ENCODE measurements at places on chromosomes 1 and 21.

DNA sequence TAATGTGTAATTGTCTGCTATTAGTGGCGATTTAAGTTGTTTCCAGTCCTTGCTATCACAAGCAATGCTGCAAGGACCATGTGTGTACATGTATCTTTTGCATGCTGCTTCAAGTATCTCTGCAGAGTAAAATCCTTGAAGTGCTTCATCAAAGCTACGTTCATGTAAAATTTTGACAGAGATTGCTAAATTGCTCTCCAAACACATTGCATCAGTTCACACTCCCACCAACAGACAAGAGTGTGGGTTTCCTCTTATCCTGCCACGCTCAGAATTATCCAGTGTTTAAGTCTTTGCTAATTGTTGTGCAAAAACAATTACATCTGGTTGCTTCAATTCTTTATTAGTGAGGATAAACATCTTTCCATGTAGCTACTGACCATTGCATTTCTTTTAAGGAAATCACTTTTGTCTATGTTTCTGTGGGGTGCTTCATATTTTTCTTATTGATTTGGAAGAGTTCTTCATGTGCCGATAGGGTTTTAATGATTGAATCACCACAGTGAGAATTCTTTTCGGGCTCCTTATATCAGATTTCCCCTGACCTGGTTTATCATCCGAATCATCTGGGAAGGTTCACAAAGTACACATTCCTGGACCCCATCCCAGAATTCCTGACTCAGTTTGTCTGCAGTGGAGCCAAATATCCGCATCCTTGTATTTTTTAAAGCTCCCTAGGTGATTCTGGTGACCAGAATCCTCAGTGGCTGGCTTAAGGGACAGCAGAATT, 56.3 kb upstream of the GALNT2 start:
- DNase-seq: no peak

DNA sequence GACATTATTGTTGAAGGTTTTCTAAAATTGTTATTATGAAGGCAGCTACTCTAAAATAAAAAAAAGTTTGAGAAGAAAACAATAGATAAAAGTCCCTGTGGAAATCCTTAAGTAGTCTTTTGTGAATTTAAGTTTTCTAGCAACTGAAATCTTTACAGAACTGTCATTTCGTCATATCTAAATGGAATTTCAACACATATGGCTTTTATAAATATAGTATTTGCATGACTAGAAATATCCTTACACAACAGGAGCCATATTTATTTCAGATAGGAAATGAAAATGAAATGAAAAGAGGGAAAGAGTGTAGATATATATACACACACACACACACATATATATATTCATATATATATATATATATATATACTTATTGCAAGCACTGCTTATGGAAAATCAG, 204.7 kb upstream of the RGS18 start:
- no peak for DNase-seq

DNA sequence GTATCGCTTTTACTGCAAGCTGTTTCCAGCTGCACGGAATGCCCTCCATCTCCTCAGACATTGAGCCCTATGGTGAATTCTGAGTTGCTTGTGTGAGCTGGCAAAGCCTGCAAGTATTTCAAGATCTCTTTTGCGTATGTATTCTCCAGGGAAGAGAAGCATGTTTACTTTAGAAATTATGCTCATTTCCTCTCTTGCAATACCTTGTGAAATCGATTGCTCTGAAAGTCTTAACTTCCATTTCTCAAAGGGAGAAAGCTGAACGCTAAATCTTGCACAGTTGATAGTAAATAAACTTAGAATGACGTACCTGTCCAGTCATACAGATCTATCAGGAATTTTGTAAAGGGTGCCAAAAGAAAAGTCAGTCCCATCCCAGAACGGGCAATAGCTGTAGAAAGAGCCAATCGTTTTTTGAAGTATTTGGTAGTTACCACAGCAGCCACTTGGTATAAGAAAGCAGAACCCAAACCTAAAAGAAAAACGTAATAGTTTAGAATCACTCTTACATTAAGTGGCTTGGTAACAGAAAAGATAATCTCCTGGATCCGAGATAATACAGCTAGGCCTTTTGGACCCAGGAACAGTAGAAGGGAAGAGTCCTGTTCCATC, 10.0 kb downstream of the SLC16A4 start:
- no peak for DNase-seq

DNA sequence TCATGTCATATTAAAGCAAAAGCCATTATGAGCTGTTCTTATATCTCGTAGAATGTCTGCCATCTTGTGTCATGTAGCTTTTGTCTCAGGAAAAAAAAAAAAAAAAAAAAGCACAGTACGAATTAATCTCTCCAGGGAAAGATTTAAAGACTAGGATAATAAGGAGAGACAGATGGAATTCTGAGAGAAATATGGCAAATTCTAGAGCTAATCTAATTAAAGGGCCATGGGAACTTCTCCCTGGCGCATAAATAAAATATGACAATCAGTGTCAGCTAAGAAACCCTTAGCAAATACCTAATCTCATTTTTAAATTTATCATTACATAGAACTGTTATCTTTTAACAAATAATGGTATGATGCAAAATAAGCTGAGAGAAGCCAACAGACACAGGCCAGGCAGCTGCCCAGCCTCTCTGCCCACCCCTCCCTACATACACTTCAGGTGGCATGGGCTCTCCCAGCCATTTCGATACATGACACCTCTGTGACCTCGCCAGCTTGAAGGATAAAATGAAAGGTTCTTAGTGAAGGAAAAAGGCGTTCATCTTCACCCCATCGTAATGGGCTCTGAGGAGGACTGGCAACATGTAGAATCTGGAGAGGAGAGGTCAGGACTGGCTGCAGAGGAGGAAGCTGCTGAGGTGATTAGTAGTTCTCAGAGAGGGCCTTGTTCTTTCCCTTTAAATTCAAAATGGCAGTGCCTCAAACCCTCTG, 39.8 kb downstream of the DISC1 start:
- no peak for DNase-seq

DNA sequence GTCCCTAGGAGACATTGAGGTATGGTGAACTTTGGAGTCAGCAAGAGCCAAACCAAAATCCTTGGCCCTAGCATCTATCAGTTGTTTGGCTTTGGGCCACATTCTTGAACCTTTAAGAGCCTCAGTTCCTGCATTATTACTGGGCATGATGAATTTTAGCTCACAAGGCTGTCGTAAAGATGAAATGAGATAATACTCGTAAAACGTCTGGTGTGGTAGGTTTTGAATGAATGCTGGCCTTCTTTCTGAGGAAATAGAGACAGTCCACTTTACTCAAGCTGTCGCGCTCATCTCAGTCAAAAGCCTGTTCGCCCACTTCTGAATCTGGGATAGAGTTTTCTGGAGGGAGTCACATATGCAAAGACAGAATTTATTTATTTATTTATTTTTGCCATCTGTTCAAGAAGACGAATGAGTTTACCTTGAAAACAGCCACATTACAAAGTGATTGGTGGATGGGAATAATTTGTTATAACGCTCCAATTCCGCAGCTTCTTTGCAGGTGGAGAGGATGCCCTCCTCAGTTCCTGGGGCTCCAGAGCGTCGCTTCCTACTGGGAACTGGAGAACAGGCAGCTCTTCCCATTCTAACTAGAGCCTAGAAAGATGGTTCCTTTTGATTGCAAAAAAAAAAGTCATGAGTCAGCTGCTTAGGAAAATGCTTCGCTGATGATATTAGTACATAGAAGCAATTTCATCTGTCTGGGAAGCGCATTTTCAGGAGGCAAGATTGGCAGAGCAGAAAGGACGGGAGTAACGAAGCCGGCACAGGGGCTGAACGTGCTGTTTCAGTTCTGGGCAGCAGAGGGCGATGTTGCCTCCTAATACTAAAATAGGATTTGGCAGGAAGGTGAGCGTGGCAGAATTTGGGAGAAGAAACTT, 49.9 kb upstream of the CYP2J2 start:
- peak; percentile 10 for DNase-seq

DNA sequence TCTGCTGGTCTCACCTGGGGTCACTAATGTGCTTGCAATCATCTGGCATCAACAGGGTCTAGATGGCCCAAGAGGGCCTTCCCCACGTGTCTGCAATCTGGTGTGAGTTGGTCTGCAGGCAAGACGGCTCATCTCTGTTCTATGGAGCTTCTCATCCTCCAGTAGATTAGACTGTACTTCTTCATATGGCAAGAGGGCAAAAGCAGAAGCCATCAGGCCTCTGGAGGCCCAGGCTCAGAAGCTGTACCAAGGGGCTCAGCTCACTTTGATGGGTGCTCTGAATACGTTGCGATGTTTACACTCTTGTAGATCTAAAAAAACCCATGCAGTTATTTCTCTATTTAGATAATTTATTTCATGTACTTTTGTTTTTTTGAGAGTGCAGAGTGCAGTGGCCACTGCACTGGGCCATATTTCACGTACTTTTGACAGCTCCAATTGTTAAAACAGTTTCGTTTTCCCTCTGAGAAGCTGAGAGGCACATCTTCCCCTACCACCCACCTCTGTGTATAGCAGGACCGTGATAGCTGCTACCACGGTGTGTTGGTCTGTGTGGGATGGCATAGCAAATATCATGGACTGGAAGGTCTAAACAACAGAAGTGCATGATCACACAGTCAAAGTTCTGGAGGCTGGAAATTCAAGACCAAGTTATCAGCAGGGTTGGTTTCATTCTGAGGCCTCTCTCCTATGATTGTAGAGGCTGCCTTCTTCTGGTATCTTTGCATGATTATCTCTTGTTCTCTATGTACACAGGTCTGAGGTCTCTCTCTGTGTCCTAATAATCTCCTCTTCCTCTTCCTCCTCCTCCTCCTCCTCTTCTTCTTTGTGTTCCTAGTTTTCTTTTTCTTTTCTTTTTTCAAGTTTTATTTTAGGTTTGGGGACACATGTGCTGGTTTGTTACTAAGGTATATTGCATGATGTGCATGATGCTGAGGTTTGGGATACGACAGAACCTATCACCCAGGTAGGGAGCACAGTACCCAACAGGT, 17.0 kb downstream of the CITED4 start:
- no peak for DNase-seq

DNA sequence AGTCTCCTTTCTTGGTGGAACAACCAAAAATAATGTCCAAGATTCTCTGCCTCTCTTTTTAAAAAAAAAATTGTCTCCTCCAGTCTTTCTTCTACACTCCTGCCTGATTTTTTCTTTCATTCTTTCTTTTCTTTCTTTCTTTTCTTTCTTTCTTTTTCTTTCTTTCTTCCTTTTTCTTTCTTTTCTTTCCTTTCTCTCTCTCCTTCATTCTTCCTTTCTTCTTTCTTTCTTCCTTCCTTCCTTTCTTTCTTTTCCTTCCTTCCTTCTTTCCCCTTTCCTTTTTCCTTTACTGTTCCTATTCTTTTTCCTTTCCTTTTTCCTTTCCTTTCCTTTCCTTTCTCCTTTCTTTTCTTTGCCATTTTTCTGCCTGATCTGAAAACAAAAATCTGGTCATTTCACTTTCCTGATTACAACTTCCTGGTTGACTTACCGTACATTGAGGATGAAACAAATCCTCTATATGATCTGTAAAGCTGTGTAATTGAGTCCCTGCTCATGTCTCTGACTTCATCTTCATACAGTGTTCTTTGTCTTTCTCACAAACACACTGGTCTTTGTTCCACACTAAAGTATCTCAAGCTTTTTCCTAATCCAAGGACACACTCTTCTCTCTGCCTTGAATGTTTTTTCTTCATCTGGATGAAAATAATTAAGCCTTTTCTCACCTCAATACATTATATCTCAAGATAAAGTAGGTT, 6.1 kb upstream of the KRTAP23-1 start:
- no peak for DNase-seq

- no peak for DNase-seq
Measured at GRCh38 chr1:115266729-115267421, 71.2 kb downstream of the NGF start.

DNA sequence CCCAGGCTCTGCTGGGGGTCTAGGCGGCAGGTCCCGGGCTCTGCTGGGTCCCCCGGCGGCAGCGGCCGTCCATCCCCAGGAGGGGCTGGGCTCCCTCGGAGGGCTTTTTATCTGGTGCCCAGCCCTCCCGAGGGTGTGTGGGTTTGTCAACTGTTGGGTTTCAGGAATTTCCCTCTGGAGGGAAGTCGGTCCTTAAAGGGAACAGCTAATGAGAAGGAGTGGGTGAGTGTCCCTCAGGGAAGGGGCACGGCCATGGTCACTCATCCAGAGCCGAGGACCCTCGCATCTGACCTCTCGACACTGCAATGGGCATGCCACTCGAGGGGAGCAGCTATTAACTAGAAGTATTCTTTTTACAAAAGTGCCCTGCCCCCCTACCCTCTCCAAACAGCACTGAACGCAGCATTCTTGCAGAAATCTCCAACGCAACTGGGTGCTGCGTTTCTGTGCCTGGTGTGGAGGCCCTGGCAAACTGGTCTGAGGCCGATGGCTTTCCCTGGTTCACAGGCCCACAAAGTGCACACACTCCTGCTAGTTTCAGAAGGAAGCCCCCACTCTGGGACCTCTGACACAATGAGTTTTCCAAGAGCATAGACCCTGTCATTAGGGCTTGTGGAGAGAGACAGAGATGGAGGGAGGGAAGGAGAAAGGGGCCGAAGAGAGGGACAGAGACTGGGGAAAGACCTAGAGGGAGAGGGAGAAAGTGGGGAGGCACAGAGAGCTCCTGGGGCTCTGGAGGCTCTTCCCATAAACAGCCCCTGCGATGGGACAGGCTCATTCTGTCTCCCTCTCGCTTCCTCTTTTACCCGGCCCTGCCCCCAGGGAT, 1.0 kb upstream of the TSPEAR start:
- DNase-seq: no peak

DNA sequence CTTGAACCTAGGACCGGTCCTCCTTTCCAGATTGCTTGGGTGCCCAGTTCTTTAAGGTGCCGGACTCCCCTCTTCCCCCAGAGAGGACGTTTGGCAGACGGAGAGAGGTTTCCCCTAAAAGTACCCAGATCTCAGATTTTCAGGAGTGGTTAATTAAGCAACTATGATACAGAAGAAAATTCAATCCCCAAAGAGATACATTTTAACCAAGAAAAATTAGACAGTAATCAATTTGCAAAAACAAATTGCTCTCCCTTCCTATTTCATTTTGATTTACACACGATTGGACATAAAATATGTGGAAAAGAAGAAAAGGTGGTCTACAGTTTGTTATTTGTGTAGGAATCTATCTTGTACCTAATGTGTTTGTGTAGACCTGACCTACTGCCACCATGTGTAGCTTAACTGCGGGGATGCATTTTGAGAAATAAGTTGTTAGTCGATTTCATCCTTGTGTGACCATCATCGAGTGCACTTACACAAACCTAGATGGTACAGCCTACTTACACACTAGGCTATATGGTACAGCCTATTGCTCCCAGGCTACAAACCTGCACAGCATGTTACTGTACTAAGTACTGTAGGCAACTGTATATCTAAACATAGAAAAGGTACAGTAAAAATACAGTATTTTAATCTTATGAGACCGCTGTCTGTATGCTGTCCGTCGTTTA, 755 bp downstream of the RPAP2 start:
- no peak for DNase-seq

- DNase-seq: no peak
Measured at GRCh38 chr1:29504196-29504595, 267.9 kb downstream of the PTPRU start.

GRCh38 chr1:175635092-175635491, 108.3 kb downstream of the TNR start:
- DNase-seq: no peak

GRCh38 chr1:223146745-223147144, 3.7 kb upstream of the TLR5 start:
- no peak for DNase-seq

Measured in stimulated activated CD8-positive, alpha-beta memory T cell treated with anti-CD3 and anti-CD28 coated beads, Interleukin-4, amount 100 ng/mL, for 1 hour (primary cell).